ENCODE measurements at places on chromosomes 2 and 18. TPM values are rescaled to one million over a fixed set of nuclear protein-coding genes. Genes with fewer than 3 reads are reported as not detected.

Gene FOXD4L1
- 0.18 TPM for total RNA-seq

Gene MAP4K4
- 71.6 TPM for total RNA-seq

DNA sequence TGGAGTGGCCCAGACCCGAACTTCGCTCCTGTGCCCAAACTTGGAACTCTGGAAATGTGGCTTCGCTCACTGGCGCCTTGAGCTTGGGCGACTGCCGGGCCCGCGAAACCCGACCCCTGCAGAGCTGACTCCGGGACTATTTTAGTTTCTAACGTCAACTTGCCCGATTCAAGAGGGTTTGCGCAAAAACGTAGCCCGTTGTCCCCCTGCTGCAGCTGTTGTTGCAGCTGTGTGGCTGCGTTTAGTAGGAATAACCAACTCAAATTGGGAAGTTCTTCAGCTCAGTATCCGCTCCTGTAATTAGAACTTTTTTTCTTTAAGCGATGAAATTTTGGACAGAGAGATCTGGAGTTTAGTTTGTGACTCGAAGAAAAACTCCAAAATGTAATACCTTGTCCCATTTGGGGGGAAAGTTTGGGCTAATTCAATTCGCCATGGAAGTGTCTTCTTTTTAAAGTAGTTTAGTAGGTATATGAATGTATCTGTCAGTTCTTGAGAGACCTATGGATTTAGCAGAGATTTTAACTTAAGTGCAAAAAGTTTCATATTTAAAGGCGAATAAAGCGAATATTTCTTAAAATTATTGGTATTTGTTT lies 559 bp downstream of the MYL12A start:
- DNase-seq, result no peak

DNA sequence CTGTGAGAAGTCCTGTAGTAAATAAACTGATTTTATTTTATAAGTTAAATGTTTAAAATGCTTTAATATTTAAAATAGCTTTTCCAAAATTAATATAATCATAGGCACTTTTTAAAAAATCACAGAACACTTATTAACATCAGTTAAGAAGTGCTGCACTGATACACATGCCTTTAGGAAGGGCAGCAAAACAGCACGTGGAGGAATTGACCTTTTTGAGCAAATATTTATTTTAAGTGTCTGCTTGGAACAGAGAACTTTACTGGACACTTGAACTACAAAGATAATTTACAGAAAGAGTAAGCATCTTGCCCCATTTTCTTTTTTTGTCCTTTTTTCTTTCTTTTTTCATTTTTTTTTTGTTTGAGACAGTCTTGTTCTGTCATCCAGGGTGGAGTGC lies 87.7 kb upstream of the NARS1 start:
- no peak for DNase-seq

DNA sequence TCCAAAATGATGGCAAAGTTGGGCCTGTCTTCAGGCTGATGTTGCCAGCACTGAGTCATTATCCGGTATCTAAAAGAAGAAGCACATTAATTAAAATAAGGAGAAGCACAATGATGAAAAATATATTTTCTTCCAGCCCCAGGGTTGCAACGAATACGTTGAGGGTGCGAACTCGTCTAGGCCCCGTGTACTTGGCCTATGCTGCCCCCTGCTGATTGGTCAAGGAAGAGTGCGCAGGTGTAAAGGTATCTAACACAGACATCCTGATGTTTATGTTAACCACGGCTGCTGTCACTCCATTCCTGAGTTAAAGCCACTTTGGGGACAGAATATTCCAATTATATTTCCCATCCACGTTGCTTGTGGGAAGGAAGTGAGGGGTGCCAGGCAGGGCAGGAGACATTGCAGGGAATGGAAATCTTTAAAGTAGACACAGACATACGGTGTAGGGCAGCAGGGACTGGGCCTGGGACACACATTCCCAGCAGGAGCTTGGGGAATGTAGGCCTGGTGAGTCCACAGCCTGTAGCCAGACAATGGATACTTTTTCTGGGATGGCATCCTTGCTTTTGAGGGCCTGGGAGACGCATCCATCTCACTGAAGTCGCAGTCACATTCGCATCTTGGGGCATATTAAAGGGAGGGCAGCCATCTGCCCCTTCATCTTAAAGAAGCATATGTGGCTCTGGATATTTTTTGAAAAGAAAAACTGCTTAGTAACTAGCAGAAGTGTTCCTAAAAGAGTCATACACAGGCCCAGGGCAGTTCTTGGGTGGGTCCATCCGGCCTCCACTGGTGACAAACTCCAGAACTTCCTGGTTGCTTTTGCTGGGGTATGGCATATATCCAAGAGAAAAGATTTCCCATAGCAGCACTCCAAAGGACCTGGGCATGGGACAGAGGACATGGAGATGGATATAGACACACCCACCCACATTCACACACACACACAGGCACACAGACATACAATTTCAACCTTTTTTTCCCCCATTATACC lies 81.9 kb downstream of the CLIP4 start:
- DNase-seq, result peak; percentile 82
